ENCODE measurements at places on chromosomes 2 and 18.

- DNase-seq = no peak
Observed at GRCh38 chr2:233772583-233772982, 5.5 kb upstream of the MROH2A start.

DNA sequence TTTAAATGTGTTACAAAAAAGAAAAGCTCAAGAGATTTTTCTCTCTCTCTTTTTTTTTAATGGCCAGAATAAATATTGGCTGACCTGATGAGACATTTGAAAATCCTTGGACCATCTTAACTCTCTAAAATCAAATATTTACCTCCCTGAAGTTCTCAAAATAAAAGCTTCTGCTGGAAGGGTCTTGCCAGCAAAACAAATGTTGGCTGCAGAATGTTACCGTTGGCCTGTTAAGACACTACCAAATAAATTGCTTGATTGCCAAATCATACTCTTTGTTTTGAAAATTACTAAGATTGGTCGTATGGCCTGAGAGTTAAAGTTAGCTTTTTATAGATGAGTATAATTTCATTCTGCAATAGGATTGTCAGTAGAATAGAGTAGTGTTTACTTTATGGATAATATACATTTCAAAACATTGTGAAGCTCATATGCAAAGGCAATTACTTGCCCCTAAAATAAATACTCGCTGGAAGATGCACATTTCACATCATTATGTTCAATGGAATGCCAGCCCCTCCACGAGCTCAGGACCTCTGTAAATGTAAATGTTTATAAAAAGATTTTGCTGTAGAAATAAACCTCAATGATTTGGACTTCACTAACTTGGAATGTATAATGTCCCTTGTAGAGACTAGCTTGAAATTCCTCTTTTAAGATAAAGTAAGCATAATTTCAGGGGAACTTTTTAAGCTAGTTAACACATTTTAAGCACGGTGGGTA is 193.4 kb downstream of the SOX11 start:
- no peak for DNase-seq

- no peak for DNase-seq
Observed at GRCh38 chr2:27027211-27027651, 5.5 kb upstream of the TMEM214 start.

DNA sequence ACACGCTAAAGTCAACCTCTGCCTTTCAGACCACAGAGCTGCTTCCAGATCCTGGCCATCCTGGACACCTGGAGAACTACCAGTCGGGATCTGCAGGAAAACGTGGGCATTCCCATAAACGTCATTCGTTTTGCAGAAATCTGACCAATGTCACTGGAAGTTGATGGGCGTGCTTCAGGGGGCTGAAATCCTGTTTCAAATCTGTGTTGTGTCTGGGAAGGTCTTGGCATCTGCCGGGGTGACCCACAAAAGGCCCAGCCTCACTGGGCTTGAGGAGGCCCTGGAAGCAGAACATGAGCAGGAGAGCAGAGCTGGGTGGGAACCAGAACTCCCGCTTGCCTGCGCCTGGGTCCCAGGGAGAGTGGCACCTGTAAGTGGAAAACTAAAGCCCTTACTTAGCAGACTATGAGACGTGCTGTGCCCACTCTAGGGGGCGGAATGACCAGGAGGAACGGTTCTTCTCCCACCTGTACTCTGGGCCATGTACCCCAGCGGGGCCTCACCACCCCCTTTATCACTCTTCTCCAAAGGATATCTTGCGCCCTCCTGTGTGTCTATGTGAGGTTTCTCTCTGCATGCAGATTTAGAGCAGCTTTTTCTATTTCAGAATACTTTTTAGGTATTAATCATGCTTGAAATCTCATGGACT is 200.9 kb downstream of the FAM210A start:
- DNase-seq = no peak

DNA sequence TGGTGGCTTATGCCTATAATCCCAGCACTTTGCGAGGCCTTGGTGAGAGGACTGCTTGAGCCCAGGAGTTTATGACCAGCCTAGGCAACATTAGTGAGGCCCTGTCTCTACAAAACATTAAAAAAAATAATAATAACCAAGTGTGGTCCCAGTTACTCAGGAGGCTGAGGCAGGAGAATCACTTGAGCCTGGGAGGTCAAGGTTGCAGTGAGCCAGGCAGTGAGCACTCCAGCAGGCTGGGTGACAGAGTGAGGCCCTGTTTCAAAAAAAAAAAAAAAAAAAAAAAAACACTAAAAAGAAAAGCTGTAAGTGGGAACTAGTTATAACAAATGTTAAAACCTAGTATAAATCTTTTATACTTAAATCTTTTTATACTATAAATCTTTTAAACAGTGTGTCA is 146.2 kb upstream of the ITGA4 start:
- DNase-seq = no peak

DNA sequence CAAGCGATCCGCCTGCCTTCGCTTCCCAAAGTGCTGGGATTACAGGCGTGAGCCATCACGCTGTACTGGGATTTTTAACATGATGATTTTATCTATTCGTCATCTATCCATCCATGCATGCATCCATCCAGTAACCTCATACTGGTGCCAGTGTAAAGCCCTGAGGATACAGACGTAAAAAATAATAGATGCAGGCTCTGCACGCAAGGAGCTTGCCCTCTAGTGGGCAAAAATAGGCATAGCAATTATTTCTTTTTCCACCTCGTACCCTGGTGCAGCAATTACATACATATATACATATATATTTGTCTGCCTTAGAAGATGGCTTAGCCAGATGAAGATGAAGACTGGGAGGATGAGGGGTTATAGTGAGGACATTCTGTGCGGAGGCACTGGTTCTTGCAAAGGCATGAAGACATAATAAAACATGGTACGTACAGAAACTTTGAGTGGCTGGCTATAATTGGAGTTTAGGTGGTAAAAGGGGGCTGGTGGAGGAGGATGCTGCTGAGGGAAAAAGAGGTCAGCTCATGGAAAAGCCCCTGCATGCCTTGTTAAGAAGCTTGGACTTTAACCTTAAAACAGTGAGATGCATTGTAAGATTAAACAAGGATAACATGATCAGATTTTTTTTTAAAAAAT is 19.6 kb upstream of the RPIA start:
- no peak for DNase-seq

- DNase-seq = no peak
Observed at GRCh38 chr2:86445436-86445835, 4.3 kb downstream of the KDM3A start.

DNA sequence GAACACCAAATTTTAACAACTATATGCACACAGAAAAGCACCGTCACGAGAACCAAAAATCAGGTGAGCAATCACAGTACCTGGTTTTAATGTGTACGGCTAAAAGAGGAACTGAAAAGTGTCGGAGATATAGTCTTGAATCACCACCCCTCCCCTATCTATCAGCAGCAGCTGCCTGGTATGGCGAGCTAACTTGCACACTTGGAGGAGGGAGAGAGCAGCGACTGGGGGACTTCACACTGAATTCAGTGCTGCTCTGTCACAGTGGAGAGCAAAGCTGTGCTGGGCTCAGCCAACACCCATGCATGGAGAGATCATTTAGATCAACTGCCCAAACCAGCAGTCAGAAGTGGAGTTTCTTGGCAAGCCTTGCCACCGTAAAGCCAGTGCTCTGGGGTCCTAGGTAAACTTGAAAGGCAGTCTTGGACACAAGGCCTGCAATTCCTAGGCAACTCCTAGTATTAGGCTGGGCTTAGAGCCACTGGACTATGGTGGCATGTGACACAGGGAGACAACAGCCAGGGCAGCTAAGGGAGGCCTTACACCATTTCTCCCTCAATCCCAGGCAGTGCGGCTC is 89.2 kb upstream of the CD226 start:
- no peak for DNase-seq

- no peak for DNase-seq
Observed at GRCh38 chr2:100142393-100142792, at the start of gene AFF3. Gene AFF3 (minus strand): TSS chr2:100142590. CDS start chr2:100104454, 38,136 bp downstream.

DNA sequence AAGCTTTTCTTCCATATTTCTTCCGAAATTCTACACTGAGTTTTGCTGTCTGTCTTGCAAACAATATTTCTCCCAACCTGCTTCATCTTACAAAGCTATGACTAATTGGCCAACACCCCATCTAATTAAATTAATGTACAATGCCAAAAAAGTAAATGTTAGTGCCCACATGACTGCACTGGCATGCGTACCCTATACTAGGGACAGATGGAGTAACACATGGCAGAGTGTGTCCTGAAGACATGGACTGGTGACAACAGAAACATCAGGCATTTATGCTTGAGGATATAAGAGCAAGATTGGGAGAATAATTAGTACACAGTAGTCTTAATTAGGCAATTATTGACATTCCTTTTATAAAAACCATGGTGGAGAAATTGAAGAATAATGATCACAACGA is 66.8 kb downstream of the MREG start:
- no peak for DNase-seq

- no peak for DNase-seq
Observed at GRCh38 chr2:240538031-240538780, 19.6 kb downstream of the ANKMY1 start.

DNA sequence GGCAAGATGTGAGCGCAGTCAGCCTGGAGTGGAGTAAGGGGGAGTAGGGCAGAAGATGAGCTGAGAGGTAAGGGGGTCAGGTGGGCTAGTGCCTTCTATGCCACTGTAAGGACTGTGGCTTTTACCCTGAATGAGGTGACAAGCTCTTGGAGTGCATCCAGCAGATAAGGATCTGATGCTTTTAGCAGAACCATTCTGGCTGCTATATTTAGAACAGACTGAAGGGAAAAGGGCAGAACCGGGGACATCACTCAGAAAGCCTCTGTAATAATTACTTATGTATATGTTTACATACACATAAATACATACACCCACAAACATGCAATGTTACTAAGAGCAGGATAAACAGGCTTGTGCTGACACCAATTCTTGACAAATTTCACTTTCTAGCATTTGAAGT is 124.8 kb downstream of the DTNB start:
- no peak for DNase-seq

- DNase-seq = peak; percentile 2
Observed at GRCh38 chr2:196453613-196454047, 185.9 kb upstream of the CCDC150 start.

- DNase-seq = no peak
Observed at GRCh38 chr2:52383541-52383940, 1351.6 kb upstream of the NRXN1 start.

DNA sequence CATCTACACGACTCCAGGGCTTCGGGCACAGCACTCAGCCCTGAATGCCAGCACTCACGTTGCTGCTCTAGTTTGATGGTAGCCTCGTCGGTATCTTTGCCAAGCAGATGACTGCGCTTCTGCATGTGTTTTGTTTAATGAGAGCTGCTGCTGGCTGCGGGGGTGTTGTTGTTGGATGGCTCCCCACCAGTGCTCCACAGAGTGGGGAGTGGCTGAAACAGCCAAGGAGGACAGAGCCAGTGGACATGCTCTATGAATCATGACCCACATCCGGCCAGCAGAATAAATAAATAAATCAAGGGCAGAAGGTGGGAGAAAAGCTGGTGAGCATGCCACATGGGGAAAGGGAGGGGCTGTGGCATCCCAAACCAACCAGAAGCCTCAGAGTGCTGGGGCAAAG is 131.2 kb upstream of the SOX11 start:
- DNase-seq = no peak

DNA sequence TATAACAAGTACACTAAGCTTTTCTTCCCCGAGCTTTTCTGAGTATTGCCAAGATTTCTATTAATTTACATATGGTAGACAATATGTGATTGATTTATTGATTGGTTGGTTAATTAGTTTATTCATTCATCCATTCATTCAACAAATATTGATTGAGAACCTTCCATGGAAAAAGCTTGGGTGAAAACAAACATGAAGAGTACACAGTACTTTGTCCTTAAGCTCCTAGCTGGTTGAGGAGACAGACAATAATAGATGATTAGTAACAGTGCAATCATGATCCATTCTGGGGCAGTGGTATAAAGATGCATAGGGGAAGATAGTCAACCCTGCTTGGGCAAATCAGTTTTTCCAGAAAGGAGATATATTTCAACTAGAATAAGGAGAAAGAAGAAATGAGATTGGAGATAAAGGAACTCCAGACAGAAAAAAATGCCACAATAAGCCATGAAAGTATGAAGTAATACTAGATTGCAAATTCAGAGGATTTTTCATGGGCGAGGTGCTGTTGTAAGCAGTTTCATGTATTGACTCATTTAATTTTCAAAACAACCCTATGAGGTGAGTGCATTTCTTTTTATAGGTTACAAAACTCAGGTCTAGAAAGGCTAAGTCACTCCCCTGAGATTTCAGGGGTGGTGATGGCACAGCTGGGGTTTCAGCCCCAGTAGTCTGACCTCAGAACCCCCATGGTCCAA is 129.5 kb downstream of the RND3 start:
- DNase-seq = no peak

DNA sequence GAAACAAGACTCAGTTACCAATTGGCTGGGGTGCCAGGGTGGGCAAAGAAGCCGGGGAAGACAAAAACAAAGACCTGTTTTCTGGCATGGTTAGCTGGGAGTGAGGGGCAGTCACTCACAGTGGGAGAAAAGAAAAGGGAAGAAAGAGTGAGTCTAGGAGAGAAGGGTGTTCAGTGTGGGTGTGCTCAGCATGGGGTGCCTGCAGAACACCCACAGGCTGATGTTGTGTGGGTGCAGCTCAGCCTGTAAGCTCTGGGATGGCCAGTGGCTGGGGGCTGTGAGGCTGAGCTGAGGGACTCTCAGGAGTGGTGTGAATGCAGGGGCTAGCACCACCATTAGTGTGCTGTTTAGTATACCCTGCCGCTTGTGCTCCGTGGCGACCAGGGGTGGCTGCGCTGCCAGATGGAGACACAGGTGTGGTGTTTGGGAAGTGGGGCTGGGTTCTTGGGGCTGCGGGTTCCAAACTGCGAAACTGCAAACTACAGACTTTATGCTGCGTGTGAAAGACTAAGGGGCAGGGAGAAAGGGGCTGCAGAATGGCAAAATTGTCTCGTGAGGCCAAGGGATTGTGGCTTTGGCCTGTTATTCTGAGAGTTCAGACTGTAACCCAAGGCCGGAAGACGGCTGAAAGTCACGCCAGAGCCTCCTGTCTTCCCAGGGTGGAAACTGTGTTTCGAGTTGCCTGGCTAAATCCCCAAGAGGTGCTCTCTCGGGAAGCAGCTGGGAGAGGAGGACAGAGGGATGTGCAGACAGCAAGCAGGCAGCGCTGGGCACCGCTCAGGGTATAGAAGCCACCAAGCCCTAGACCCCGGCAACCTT is 156.3 kb downstream of the TTC32 start:
- no peak for DNase-seq

- DNase-seq = no peak
Observed at GRCh38 chr18:36711813-36712444, 116.9 kb downstream of the TPGS2 start.

DNA sequence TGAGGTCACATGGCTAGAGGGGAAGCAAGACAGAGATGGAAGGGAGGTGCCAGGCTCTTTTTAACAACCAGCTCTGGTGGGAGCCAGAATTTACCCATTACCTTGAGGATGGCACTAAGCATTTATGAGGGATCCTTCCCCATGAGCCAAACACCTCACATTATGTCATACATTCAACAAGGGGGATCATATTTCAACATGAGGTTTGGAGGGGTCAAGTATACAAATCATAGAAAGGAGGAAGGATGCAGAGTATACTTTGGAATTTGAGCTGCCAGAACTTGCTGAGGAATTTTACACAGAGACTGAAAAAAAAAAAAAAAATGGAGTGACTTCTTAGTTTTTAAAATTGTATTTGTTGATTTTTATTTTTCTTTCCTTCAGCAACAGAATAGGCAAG is 891.4 kb downstream of the CCDC85A start:
- no peak for DNase-seq

Data from NCI-H1417 treated with DMSO at 0.1 percent for 48 hours (cell line).